Stimulated activated CD4-positive, alpha-beta T cell treated with anti-CD3 and anti-CD28 coated beads, TNF-alpha, amount 100 ng/mL, for 48 hours (primary cell): ENCODE measurements at places on chromosomes 5 and 9.

- no peak for DNase-seq
Observed at GRCh38 chr9:89674667-89675057, 69.8 kb downstream of the GADD45G start.

- DNase-seq: no peak
Observed at GRCh38 chr5:56176155-56176798, 56.9 kb downstream of the ANKRD55 start.

DNA sequence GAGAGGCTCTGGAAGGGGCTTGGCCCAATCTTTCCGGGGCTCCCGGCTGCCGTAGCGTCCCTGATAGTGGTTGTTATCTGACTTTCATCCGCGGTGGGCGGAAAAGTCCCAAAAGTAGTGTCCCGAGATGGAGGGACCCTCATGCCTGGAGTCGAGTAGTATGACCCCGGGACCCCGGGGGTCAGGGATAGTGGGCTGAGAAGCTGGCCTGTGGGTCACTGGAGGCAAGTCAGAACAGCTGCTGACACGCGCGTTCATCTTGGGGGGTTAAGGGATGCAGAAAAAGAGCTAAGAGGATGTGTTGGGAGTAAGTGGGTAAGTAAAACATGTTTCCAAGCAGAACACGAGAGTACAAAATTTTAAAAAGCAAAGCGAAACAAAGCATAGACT is 123.4 kb downstream of the TMEM161B start:
- no peak for DNase-seq

DNA sequence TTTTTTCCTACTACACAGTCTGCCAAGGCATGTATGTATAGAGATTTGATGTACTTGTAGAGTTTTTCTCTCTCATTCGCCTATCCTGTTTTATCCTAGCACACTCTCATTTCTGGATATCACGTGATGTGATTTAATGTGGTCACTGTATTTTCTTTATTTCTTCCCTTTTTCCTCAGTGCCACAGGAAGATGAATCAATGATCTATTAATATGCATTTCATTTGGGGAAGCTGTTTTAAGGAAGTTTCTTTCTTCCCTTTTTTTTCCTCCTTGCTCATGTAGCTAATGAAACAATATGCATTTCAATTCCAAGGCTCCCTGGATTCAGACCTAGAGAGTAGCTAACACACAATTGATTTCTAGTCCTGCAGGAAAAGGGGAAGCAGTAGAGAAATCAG is 506.3 kb upstream of the WWC1 start:
- DNase-seq: no peak

GRCh38 chr9:137387114-137387890 is 35.7 kb downstream of the EXD3 start:
- DNase-seq: no peak

GRCh38 chr9:136083558-136084062 is 11.5 kb downstream of the NACC2 start:
- DNase-seq: no peak

DNA sequence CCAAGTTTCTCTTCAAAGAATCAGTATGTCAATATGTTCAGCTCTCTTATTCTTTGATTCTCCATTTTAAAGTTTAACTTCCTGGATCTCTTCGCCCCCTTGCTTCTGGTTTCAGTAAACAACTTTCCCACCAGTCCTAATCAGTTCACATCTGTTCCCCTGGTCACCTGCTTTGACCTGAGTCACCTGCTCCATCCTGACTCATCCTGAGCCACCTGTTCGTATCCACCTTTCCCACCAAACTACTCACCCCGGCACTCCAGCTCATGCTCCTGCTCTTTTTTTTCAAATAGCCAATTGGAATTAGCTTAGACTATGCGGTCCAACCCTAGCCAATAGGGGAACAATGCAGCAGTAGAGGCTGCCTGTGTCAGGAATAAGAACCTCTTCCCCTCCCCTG is 23.6 kb upstream of the CSF1R start:
- no peak for DNase-seq

GRCh38 chr5:64532212-64532611 is 26.4 kb downstream of the RGS7BP start:
- no peak for DNase-seq

DNA sequence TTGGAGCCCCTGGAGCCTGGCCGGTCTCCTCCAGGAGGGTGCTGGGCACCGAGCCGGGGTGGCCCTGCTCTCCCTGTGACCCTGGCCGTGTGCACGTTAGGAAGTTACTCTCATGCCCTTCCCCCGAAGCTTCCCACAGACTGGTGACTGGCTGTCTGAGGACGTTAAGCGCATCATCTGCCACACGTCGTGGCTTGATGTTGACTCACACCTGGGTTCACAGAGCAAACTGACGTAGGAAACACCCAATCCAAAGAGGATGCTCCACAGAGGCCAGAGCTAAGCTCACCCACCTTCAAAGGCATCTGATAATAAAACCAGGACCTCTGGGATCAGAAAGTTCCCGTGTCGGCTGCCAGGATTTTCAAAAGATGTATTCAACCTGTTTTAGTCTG is 152.9 kb upstream of the PHYKPL start:
- no peak for DNase-seq

DNA sequence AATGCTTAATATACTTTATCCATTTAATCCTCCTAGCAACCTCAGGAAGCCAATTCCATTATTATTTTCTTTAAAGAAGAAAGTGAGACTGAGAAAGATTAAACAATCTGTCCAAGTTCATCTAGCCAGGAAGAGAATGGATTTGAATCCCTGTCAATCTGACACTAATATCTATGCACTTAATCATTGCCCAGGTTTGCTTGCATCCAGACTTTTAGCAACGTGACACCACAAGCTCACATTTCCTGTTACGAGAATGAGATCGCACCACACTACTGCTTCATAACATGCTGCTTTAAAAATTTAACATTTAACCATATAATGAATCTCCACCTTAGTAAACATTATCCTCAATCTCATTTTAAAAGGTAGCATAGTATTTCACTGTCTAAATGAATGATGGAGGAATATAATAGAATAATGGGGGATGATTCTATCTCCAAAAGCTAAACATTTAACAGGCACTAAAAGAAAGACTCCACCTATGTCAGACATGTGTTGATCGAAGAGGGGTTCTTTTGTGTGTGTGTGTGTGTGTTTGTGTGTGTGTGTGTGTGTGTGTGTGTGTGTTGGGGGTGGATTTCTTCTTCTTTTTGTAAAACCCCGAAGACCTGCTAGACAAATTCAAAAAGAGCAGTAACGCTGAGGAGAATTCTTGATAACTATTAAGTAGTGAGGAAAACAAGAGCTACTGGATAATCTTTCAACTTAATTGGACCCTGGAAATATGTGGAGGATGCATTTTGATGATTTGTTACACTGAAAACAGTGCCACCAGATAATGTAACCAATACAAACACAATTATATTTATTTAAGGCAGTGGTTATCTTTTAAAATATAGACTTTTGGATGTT is 138.7 kb upstream of the NR3C1 start:
- DNase-seq: no peak

DNA sequence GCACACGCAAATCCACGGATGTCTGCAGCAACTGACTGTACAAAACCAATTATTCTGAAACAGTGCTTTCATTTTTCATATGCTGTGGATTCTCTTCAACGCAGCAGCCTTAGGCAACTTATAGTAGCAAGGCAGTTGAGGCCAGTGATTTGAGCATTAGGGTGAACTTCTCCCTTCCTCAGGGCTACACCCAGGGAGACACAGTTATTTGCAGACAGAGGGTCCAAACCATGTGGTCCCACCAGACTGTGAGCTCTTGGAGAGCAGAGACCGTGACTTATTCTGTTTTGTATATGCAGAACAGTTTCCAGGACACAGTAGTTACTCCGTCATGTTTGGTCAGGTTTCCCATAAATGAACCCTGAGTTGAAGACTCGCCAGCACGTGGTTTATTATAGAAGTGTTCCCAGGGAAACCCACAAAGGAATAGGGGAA is 19.0 kb upstream of the WHRN start:
- no peak for DNase-seq

GRCh38 chr5:179380211-179381035 is 35.2 kb upstream of the ADAMTS2 start:
- DNase-seq: no peak

- no peak for DNase-seq
Observed at GRCh38 chr9:88749420-88749819, 214.4 kb downstream of the NXNL2 start.

DNA sequence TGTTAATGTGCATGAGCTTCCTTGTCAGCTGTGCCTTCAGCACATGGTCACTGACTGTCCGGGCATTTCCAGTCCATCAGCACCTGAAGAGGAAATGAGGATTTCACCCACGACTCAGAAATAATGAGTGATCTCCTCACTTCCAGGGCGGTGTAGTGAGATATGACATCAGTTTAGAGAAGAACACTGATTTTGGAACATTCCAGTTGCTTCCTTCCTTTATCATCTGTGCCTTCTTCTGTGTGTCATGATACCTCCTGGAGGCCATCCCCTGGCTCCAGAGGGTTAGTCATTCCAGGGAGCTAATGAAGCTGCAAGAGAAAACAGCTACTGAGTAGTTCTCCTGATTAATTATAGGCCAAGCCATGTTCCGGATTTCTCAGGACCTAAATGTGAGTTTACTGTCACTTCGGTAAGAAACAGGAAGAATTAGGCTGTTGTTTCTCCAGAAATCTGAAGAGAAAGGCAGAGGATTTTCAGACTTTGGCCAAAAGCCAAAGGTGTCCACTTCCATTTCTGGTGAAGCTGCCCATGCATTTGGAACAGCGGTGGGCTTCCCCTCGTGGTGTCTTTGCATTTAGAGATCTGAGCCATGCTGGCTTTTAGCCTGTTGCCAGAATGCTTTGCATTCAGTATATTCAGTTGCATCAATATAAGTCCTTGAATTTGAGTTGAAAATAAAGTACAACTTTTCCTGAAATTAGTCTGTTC is 161.3 kb upstream of the OTULINL start:
- no peak for DNase-seq

DNA sequence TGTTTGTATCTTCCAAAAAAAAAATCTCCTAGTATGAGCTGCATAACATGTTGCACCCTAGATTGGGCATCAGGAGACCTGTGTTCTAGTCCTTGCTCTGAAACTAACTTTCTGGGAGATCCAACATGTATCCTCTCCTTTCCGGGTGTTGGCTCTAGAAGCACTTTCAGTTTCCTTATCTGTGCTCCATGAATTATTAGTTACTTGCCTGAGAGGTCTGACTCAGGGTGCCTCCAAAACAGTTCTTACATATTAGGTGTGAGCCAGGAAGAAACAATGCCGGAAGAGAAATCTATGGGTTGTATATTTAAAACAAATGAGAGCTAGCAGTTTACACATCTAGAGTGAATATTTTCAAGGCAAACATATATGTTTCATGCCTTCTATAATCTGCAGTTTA is 36.7 kb upstream of the SLC36A2 start:
- DNase-seq: no peak

DNA sequence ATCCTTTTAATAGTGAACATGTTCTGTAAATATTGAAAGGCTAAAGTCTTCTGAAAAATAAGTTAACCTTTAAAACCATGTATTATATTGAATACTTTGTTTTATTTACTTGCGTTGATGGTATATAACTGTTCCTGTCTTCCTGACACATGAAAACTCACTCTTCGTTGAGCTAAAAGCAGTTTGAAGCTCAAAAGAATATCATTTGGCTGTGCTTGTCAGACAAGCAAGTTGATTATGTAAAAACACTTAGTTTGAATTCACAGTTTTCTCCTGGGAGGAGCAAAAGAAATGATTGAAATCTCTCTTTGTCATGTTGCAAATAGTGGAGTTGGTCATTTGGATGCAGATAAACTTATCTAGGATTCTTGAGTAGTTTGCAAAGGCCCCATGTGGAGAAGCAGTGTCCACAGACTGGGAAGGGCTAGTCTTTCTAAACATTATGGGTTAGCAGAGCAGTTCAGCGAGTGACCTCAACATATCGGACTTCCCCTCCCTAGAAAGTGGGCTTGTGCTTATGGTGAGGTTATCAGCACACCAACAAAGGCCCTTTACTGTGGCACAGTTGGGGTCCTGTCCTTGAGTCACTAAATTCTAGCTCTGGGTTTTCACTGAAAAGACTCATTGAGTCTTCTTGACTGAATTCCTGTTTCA is 290.4 kb downstream of the CSNK1G3 start:
- DNase-seq: no peak

DNA sequence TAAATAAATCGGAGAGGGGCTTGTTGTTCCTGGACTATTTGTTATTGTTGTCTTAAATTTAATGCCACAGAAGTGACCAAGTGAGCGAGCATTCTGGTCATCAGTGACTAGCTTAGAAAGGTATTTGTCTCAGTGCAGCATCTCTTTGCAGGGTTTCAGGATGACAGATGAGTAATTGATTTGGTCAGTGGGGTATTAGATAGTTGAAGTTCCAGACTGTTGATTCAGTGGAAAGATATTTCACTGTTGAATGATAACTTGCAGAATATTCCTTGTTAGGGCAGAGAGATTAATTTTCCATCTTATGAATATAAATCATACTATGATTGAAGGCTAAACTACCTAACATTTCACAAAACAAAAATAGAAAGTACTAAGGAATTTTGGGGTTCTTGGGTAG is 122.4 kb downstream of the TRIO start:
- no peak for DNase-seq

- no peak for DNase-seq
Observed at GRCh38 chr5:78888580-78889368, 96.3 kb downstream of the ARSB start.

DNA sequence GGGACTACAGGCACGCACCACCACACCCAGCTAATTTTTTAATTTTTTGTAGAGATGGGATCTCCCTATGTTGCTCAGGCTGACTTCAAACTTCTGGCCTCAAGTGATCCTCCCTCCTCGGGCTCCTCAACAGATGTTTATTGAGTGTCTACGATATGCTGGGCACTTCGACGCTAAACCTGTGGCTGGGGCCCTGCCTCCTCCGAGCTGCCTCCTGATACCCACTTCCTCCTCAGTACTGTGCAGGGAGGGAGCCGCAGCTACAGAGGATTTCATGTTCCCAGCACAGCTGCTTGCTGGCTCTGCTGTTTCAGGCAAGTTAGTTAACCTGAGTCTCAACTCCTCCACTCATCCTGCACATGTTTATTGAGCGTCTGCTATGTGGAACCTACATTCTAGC is 9.6 kb downstream of the AIF1L start:
- DNase-seq: no peak

GRCh38 chr5:159560088-159560487 is 229.8 kb upstream of the IL12B start:
- DNase-seq: no peak

- DNase-seq: no peak
Observed at GRCh38 chr5:67306965-67307607, 110.5 kb upstream of the CD180 start.

DNA sequence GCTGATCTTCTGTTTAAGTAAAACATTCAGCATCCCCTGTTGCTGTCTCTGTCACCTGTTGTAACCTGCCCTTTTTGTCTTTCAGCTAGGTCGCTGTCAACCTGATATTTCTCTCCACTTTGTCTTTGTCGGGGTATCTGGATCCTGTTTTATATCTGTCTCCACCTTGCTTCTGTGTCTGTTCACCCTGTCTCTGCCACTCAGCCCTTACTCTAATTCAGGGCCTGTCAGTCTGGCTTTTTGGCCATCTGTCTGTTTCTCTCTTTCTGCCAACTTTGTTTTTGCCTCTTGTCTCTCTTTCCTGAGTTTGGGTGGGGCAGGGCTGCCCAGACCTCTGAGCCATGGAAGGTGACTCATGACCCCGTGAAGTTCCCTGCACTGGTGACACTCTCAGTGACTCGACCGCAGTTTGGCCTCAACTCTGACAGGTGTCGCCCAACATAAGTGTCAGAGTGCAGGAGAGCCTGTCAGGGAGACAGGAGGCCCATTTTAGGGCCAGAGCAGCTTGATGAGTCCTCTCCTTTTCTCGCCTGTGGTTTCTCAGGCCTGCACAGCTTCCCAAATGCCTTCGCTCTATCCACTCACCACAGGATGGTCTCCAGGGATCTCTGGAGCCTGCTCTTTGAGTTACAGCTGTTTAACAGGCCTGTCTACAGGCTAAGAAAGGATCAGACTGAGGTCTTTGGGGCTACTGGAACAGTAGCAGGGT is 868 bp downstream of the ZBTB43 start:
- DNase-seq: peak; percentile 63
